ENCODE measurements at places on chromosomes 16 and 17.

- DNase-seq: no peak
Measured at GRCh38 chr16:82882982-82883835, 256.4 kb downstream of the CDH13 start.

DNA sequence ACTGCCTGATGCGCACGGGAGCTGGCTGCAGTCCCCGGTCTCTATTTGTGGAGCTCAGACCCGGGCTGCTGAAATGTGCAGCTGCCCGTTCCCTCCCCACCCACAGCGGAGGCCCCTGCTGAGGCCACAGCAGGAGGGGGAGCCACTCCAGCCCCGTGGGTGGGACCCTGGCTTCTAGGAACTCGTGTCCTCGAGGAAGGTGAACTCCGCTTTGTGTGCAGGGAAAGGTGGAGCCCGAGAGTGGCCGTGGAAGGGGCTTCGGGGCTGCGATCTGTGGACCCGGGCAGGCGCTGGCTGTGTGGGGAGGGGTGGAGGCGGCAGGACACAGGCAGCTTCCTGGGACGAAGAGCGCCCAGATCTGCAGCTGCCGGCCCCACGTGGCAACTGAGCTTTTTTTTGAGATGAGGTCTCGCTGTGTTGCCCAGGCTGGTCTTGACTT, 2.9 kb downstream of the CCDC154 start:
- DNase-seq: peak; percentile 6

DNA sequence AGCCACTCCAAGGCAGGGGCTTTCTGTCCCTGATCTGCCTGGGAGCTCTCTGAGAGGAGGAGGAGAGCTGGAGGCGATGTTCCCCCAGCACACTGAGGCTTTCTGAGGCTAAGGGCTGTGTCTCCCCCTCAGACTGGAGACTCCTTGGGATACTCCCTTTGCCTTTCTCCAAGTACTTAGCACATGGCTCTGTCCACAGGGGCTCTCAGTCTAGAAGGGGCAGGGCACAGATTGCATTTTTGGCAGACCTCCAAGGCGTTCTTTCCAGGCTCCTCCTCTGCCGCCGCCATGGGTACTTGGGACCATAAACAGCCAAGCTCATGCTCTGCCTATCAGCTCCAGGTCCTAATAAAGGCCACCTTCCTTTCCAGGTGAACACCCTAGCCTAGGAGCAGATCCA, 1.8 kb upstream of the GIP start:
- no peak for DNase-seq

- DNase-seq: no peak
Measured at GRCh38 chr17:48679385-48680096, 42.8 kb downstream of the PRAC1 start.
